Left lobe of liver (tissue), 2 donors: ENCODE measurements at places on chromosomes 3 and 15.

DNA sequence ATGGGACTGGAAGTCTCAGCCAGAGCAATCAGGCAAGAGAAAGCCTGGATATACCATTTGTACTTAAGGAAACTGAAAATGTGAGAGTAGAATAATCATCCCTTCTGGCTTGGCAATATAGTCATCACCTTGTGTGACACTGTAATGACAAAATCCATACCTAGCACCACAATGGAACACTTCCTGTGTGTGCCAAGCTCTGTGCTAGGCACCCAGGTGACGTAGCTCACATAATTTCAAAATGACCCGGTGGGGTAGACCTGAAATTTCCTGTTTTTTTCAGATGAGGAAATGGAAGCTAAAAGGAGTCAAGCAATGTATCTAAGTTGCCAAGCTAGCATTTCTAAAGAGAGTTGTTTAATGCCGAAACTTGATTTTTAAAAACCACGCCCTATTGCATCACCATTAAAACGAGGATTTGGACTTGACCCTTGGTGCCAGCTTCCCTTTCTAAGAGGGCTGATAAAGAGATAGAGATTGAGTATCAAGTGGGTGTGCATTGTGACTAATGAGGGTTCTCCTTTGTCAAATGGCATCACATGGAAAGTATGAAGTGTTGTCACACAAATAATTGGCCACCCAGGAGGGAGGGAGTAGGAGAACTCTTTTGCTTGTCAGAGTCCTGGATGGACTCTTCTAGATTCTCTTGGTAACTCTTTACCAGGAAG, 141.3 kb upstream of the PDZRN3 start:
- DNase-seq = no peak

DNA sequence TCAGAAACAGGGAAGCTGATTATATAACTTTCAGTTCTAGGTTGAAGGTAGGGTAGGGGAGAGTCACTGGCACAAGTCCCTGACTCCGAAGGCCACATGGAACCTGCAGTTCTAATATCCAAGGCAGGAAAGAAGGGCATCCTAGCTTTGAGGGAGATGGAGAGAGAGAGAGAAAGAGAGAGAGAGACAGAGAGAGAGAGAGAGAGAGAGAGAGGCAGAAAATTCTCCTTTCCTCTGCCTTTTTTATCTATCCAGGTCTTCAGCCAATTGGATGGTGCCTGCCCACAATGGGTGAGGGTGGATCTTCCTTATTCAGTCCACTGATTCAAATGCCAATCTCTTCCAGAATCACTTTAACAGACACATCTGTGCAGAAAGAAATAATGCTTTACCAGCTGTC, 35.7 kb upstream of the TMEM45A start:
- DNase-seq = no peak

GRCh38 chr3:112925969-112926368, 48.9 kb downstream of the CD200R1 start:
- DNase-seq = no peak

DNA sequence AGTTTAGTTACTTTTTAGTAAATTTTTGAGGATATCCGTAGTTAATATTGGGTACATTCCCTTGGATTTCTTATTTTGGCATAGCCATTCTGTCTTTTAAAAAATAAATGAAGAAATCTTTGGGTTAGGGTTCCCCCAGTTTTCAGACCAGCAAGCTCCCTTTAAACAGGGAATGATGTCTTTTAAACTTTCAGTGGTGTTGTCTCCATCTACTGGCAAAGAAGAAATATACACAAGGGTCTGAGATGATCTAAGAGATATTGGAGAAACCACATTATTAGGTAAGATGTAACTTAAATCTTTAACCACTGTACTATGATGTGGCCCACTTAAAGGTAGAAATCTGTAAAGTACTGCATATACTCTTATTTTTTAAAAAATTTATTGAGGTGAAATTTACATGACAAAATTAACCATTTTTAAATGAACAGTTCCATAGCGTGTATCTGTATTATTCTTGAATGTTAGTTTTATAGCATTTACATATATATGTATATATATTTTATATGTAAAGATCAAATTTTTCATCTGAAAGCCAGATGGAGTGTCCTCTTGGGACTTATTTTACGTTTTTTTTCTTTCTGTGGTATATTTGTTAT, 35.1 kb upstream of the EIF3J start:
- DNase-seq = no peak

- DNase-seq = no peak
These were observed 18.2 kb downstream of the HOMER2 start for GRCh38 chr15:82934100-82934880.

- no peak for DNase-seq
These were observed 165.2 kb upstream of the HES1 start for GRCh38 chr3:193970773-193971206.

GRCh38 chr3:21919383-21919782, 168.4 kb upstream of the ZNF385D start:
- no peak for DNase-seq

GRCh38 chr3:155026999-155027591, 53.0 kb upstream of the MME start:
- no peak for DNase-seq

GRCh38 chr3:108830991-108831614, 8.5 kb downstream of the TRAT1 start:
- DNase-seq = no peak

- no peak for DNase-seq
These were observed 163.6 kb downstream of the SERPINI1 start for GRCh38 chr3:167899093-167899492.

GRCh38 chr3:183309276-183309675, 56.2 kb downstream of the B3GNT5 start:
- peak; percentile 79 for DNase-seq

DNA sequence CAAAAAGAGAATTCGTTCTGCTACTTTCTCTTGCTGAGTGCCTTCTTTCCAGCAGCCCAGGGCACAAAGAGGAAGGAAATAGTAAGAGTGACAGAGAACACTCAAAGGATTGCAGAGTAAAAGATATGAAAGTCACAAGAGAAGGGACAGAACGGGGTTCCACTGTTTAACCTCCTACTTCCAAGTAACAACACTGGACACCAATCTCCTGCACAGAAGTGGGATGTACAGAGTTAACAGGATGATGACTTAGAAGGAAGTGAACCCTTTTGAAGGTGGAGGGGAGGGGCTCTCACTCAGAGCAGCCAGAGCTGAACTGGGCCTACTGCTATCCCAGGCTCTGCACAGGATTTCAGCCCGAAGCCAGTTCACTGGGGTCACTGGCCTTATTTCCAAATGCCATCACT, 130.1 kb upstream of the PRICKLE2 start:
- no peak for DNase-seq

DNA sequence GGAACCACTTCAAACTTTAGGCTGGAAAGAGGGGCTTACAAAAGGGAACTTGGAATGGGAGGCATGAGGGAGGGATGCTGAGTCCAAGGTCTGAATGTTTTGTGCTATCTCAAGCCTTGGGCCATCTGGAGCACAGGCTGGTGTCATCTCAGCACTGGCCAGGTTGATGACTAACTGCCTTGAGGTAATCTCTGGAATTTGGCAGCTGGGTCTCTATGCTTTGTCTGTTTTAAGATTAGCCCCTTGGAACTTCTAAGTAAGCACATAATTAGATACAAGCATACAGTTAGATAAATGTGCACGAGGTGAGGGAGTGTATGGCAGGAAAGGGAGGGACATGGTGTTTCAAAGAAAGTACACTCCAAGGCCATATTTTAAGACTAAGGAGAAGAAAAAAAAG, 252.4 kb upstream of the CCDC54 start:
- DNase-seq = no peak

DNA sequence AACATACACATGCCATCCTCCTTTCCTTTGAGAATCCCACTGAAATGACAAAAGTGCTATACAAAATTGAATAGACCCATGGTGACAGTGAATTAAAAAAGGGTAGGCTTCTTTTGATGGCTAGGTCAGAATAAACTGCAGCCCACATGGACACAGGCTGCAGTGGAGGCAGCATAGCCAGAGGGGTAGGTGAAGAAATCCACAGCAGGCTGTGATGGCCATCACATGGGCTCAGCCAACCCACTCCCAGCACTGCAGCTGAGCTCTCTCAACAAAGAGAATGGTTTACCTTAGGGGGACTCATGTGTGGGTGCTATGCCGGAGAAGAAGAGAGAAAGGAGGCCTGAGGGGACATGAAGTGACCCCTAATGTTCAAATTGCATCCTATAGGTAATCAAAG, 331.1 kb downstream of the CHST2 start:
- DNase-seq = no peak

DNA sequence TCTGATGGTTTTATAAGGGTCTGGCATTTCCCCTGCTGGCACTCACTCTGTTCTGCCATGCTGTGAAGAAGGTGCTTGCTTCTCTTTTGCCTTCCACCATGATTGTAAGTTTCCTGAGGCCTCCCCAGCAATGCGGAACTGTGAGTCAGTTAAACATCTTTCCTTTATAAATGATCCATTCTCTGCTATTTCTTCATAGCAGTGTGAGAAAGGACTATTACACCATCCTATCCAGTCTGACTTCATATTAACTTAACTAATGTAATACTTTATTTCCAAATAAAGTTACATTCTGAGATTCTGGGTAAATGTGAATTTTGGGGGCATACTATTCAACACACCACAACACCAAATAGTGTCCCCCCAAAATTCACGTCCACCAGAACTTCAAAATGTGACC, 22.2 kb upstream of the MAP3K13 start:
- no peak for DNase-seq

- no peak for DNase-seq
These were observed 79.0 kb upstream of the SUCLG2 start for GRCh38 chr3:67733269-67733950.

- no peak for DNase-seq
These were observed 57.2 kb upstream of the KY start for GRCh38 chr3:134707908-134708597.

- no peak for DNase-seq
These were observed 29.4 kb downstream of the SLC22A14 start for GRCh38 chr3:38311476-38311875.

DNA sequence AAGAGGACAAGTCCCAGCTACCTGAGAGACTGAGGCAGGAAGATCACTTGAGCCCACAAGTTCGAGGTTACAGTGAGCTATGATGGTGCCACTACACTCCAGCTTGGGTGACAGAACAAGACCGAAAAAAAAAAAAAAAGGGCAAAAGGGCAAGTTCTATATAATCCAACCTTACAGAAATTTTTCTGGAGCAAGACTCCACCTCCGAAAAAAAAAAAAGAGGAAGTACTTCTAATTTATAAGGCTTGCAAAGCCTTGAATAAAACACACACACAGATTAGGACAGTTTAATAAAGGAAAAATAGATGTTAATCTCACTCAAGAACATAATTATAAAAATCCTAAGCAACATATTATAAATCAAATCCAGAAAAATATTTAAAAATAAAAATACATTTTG, 14.4 kb upstream of the XYLB start:
- no peak for DNase-seq

DNA sequence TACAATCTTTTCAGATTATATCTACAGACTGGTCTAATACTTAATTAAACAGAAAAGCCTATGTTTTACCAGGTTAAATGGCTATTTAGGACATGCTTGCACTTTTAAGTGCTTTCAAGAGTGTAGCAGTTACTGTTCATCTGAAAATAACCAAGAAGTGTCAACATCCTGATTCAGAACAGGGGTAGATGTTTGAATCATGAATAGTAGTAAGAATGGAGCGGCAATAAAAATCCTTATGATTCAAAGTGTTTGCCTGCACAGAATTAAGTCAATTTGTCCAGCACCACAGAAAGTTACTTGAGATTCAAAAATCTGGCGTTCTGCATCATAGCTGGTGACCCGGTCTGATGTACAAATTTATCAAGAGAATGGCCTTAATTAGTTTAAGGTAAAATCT, 48.3 kb downstream of the GREM1 start:
- DNase-seq = no peak

- DNase-seq = peak; percentile 21
These were observed 32.2 kb upstream of the PLA2G4E start for GRCh38 chr15:42053010-42053409.
